ENCODE measurements at places on chromosomes 5 and 9. TPM values are rescaled to one million over a fixed set of nuclear protein-coding genes. Genes with fewer than 3 reads are reported as not detected.

The PCDHGA8 gene
- 2.4 TPM for total RNA-seq

The GRIN1 gene
- total RNA-seq: not detected

The PKN3 gene
- 12.0 TPM for total RNA-seq

The ADGRD2 gene
- total RNA-seq: not detected

The PTTG1 gene
- 4.2 TPM for total RNA-seq
